ENCODE measurements at places on chromosomes 2 and 18.

- no peak for DNase-seq
Observed at GRCh38 chr2:150689590-150689989, 202.1 kb upstream of the RND3 start.

DNA sequence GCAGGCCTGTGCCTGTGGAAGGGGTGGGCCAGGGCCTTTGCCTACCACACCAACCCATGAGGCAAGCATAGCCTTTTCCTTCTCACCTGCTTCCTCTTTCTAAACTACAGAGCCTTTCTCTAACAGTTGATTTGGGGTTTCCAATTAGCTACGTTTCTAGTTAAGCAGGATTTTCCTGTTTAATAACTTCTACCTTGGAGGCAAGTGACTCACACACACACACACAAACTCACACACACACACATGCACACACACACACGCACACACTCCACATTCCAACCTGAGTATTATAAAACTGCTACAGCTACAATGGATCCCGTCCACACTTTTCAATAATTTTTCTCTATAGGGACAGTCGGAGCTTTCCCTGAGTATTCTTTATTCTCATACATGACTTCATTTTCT is 84.9 kb downstream of the SOX11 start:
- no peak for DNase-seq

- DNase-seq, result no peak
Observed at GRCh38 chr2:181742922-181743722, 62.8 kb upstream of the NEUROD1 start.

DNA sequence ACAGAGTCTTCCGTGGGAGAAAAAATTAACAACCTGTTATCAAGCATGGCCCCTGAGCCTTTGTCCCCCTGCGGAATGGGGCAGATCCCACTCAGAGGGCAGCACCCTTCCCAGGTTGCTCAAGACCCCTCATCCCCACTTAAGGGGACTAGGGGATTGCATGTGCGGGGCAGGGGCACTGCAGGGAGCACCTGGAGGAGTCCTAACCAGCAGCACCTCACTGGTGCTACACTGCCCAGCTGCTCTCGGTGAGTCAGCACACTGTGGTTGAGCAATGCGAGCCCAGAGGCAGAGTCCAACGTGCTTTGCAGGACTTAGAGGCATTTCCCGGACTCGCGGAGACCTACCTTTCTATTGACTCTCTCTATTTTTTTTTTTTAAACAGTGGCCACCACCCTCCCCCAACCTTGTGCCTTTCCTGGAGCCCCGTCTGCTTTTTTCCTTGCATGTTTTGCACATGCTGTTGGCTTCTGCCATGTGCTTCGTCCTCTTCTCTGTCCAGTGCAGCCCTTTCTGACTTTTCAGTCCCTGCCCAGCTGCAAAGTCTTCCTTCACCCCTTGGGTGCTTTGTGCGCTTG is 74.0 kb downstream of the IL1R2 start:
- no peak for DNase-seq

GRCh38 chr2:27952070-27952469 is 61.5 kb downstream of the BABAM2 start:
- no peak for DNase-seq

- no peak for DNase-seq
Observed at GRCh38 chr2:220572385-220572784, 945.0 kb downstream of the SLC4A3 start.

- DNase-seq, result no peak
Observed at GRCh38 chr2:231038483-231039293, 1.4 kb downstream of the C2orf72 start.

DNA sequence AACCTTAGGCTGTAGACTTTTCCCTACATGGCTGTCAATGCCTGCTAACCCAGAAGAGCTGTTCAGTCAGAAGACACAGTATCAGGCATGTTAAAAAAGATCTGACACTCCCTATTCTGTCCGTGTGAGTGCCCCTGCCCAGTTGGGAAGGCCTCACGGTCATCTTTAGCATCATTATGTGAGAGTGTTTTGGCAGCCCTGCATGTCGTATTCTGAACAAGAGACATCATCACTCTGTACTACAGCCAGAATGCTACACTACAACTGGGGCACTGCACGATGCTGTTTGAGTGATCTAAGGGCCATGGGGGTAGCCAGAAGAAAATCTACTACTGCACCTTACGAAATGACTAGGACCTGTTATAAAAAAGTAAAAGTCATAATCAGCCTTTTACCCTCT is 67.2 kb downstream of the GREB1L start:
- DNase-seq, result no peak

- DNase-seq, result no peak
Observed at GRCh38 chr18:48334845-48335244, 74.3 kb downstream of the ZBTB7C start.

GRCh38 chr2:70918016-70918415 is 17.7 kb upstream of the ATP6V1B1 start:
- DNase-seq, result no peak

GRCh38 chr18:8051453-8051852 is 484.3 kb downstream of the PTPRM start:
- no peak for DNase-seq

- peak; percentile 58 for DNase-seq
Observed at GRCh38 chr2:136327162-136327852, 209.4 kb upstream of the CXCR4 start.

Measured in activated naive CD4-positive, alpha-beta T cell treated with anti-CD3 and anti-CD28 coated beads, Interleukin-2, amount 50 U/mL, for 16 hours (primary cell).